ENCODE measurements at places on chromosomes 13 and 19. TPM values are rescaled to one million over a fixed set of nuclear protein-coding genes. Genes with fewer than 3 reads are reported as not detected.

- no peak for DNase-seq
These were observed 140.9 kb downstream of the NDFIP2 start for GRCh38 chr13:79621902-79622301.

DNA sequence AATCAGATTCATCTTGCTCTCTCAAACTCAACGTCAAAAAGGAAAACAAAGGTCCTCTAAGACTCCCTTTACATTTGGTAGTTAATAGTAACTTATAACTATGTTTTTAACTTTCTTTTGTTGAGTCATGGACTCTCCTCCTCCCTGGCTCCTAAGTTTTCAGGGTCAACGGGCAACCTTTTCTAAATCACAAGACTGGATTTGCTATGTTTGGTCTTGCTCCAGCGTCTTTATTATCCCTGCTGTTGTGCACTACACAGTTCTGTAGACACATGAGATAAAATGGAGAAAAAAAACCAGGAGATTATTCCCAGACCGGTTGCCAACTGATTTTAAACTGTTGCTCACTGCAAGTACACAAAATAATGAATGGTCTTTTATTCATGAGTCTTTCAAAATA is 1.9 kb upstream of the ITM2B start:
- DNase-seq, result no peak

GRCh38 chr13:51644654-51645053 is 60.4 kb downstream of the WDFY2 start:
- DNase-seq, result no peak

GRCh38 chr19:2856457-2857050 is 10.6 kb upstream of the ZNF556 start:
- no peak for DNase-seq

- peak; percentile 80 for DNase-seq
These were observed 427.9 kb downstream of the ZNF536 start for GRCh38 chr19:30799865-30800755.

GRCh38 chr19:38949580-38950367 is 19.0 kb downstream of the MRPS12 start:
- peak; percentile 89 for DNase-seq

DNA sequence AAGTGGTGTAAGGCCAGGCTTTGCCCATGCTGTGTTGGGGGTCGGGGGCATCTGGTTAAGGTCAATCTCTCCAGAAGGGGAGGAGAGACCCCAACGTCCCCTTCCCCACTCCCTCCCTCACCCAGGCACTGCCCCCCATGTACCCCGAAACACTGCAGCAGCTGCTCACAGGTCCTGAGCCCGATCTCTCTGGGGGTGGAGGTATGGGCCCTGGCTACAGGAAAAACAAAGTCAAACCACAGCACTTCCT is 10.2 kb downstream of the CAPN12 start:
- DNase-seq, result peak; percentile 13

TFDP1 gene
- total RNA-seq, result 46.7 TPM

FFAR2 gene
- total RNA-seq, result 0.32 TPM

KBTBD7 gene
- 5.9 TPM for total RNA-seq

ZNF554 gene
- total RNA-seq, result 3.7 TPM

ZNF491 gene
- total RNA-seq, result 2.8 TPM

U2AF2 gene
- 74.5 TPM for total RNA-seq

PRODH2 gene
- not detected for total RNA-seq

TLE6 gene
- 1.1 TPM for total RNA-seq

PSG6 gene
- not detected for total RNA-seq

SPACA4 gene
- total RNA-seq, result not detected

TSSK6 gene
- 0.32 TPM for total RNA-seq

KLHL1 gene
- total RNA-seq, result not detected

Measured in Right ventricle myocardium inferior (tissue), 1 donor.